ENCODE measurements at places on chromosomes 3 and 15.

- DNase-seq: no peak
Measured at GRCh38 chr3:13376091-13376490, 44.0 kb downstream of the NUP210 start.

GRCh38 chr15:35679186-35679585 lies 133.2 kb upstream of the DPH6 start:
- DNase-seq: no peak

GRCh38 chr3:9600597-9600996 lies 47.0 kb upstream of the LHFPL4 start:
- DNase-seq: no peak

DNA sequence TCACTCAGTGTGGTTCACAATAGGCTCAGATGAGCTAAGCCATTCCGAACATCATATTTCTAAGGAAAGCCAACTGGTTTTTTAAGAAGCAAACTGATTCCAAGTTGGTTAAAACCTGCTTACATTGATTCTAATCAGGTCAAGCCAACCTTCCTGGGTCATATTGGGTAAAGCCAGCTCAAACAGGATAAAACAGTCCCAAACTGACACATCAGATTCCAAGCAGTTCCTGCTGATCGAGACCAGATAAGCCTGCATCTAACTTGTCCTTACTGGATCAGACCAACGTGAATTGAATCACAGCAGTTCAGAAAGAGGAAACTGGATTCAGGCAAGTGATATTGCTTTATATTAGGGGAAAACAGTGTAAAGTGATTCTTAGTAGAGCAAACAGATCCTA lies 18.6 kb upstream of the THSD4 start:
- no peak for DNase-seq

- DNase-seq: no peak
Measured at GRCh38 chr3:84442533-84442932, 516.3 kb upstream of the CADM2 start.

GRCh38 chr3:51382076-51382745 lies 2.9 kb upstream of the MANF start:
- DNase-seq: no peak

- no peak for DNase-seq
Measured at GRCh38 chr3:109152320-109152719, 15.8 kb downstream of the C3orf85 start.

- DNase-seq: no peak
Measured at GRCh38 chr3:55207744-55208143, 279.4 kb downstream of the WNT5A start.

DNA sequence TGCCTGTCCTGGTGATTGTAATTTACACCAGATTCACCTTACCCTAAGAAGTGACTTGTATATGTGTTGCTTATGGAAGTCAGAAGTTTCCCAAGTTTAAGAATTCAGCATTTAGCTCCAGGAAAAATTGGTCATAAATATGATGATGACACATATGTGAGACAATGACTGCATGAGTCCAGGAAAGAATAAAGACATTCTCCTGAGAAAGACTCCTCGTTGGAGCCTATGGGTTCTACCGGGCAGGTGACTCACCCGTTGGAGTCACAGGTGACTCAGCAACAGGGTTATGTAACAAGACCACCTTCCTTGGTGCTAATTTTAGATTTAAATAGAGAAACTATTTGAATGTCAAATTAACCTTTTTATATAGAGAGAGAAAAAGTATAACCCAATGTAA lies 662.4 kb downstream of the FHIT start:
- DNase-seq: no peak

DNA sequence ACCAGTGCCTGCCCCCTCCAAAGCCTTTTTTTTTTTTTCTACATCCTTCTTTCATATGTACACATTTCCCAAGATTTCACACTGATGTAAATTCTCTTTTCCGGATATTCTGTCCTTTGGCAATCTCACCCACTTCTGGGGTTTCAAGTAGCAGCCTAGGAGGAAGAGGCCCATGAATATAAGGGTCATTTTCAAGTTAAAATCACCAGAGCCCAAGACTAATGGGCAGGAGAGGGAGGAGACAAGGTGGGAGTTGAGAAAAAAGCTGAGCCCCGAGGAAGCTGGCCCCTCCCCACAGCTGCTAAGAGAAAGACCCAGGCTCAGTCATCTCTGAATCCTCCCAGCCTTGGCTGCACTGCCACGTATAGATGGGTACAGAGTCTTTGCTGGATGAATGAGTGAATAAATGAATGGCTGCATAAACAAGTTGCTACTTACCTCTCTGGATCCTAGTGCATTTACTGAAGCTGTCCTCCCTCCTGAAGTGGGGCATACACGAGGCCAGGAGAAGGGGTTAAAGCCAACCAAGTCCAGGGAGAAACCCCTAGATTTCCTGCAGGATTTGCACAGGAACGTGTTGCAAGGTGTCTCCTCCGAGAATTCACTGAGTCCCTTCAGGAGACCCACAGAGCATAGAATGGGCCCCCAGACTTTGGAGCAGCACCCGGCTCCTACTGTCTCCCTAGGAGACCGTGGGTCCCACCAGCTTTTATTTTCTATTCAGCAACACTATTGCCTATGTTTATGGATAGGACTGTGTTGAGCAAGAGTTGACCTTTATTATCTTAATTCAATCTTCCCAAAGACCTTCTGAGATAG lies 100.8 kb upstream of the LIPC start:
- no peak for DNase-seq

DNA sequence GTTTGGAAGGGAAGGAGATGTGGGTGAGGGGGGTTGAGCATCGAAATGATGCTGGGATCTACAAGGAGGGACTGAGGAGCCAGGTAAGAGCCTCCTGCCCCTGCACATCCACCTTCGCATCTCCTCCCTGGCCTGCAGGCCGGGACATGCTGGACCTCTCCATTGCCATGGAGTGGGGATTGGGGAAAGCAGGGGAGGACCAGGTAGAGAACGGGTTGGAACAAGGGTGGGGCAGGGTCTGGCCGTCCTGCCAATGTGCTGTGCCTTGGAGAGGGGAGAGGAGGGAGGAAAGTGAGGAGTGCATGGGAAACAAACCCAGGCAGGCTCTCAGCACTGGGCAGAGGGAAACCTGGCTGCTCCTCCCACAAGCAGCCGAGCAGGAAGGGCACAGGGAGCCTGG lies 10.6 kb downstream of the PLA2G4B start:
- DNase-seq: no peak

DNA sequence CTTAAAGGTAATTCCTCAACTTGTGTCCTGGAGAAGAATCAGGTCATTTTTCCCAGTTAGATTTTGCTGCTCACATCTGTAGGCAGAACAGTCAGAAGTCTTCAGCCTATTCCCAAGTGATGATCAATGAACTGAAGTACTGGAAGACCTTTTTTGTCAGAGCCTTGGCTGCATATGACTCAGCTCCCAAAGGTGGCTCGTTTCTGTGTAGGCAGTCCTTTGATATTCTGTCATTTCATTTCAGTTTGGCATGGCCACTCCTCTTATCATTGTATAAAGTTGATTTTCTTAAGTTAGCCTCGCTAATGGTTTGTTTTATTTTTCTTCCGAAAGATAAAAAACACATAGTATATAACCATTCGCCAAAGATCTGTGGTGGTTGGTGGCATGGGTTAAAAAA lies 90.7 kb downstream of the KLHL25 start:
- DNase-seq: no peak

- no peak for DNase-seq
Measured at GRCh38 chr3:175255698-175256097, 396.6 kb downstream of the NAALADL2 start.

Data from activated CD4-positive, CD25-positive, alpha-beta regulatory T cell (primary cell).